NAMALWA (cell line): ENCODE measurements at places on chromosomes 4 and X.

DNA sequence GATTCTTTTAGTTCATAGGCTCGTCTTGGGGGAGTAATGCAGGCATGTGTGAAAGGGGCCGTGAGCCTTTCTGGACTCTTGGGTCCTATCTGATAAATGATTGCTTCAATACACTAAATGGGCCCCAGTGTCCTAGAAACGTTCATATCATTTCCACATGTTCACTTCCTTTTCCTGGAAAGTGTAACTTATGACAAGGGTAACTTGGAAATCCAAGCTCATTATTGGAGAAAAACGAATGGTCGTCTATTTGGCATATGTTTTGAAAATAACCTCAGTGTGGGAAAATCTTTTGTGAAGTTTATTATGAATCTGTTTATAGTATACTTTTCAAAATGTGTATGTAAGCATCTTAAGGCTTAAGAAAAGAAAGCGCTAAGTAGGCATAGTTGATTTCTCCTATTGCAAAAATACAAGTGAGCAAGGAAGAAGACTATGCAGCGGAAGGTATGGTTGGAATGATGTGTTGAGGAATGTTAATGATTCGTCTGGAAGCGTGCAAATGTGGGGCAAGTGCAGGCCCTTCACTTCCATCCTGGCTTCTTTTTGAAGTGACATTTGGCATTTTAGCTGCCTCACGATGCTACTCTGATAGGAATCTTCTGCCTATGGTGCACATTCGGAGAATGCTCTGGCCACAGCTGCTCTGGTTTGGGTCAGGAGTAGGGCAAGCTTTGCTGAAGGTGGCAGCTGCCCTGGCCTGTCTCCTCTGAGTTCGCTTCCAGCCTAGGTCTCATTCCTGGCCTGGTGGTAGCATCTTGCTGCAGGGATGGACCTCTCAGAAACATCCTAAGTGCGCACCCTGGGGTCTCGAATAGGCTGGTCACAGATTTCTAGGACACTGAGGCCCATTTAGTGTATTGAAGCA, 49.5 kb upstream of the STOX2 start:
- DNase-seq = no peak

- DNase-seq = no peak
Measured at GRCh38 chr4:15521442-15522039, 51.9 kb downstream of the CC2D2A start.

DNA sequence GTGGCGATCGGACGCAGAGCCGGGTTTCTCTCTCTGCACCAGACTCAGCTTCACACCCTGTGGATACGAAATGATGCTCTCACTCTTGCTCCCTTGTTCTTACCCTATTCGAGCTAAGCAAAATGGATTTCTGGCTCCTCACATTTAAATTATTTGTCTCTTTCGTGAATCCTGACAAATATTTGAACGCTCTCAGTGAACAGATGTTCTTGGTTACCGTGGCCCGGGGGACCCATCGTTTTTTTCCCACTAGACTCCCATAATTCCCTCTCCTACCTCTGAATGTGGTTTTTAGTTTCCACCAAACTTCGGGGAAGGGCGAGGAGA, 630 bp downstream of the SMARCA5 start:
- DNase-seq = no peak

- no peak for DNase-seq
Measured at GRCh38 chrX:71603618-71604017, 14.7 kb downstream of the CXCR3 start.

GRCh38 chr4:7805533-7806337, 133.9 kb downstream of the AFAP1 start:
- DNase-seq = no peak

GRCh38 chrX:133709501-133709900, 275.9 kb downstream of the GPC3 start:
- DNase-seq = no peak

DNA sequence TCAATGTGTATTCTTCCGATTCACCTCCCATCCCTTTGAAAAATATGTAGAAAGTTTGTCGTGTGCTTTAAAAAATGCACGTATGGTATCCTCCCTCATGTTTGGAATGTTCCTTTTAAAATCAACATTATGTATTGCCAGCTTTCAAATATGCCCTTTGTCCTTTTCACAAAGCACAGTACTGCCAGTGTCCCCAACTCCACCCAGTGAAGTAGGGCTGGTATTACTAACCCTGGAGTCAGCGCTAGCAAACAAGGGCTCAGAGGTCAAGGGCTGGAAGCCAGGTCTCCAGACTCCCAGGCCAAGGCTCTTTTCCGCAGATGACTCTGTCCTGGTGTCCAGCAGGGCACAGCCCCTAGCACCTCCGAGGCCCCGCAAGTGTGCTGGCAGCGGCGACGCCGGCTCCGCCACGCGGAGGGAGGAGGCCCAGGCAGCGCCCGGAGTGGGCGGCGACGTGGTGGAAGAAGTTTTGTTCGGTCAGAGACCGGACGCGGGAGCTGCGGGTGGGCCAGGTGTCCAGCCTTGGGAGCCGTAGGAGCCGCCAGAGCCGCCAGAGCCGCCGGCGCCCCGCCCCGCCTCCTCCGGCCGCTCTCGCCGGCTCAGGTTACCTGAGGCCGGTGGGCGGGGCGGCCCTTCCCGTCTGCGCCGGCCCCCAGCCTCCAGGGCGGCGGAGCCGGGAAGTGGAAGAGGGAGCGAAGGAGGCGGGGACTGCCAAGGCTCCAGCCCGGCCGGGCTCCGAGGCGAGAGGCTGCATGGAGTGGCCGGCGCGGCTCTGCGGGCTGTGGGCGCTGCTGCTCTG, at the start of gene IL13RA1:
Gene IL13RA1 (plus strand): TSS at position 720 of the 799 bp plus-strand sequence. CDS start 33 bp downstream, at position 753.
- no peak for DNase-seq

DNA sequence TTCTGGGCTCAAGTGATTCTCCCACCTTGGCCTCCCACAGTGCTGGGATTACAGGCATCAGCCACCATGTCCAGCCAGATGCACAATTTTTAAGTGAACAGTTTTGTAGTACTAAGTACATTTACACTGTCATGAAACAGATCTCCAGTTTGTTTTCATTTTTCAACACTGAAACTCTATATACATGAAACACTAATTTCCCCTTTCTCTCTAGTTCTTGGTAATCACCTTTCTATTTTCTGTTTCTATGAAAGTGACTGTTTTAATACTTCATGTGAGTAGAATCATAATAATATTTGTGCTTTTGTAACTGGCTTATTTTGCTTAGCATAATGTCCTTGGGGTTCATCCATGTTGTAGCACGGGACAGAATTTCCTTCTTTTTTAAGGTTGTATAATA, 237.4 kb downstream of the CAMK2D start:
- DNase-seq = no peak

DNA sequence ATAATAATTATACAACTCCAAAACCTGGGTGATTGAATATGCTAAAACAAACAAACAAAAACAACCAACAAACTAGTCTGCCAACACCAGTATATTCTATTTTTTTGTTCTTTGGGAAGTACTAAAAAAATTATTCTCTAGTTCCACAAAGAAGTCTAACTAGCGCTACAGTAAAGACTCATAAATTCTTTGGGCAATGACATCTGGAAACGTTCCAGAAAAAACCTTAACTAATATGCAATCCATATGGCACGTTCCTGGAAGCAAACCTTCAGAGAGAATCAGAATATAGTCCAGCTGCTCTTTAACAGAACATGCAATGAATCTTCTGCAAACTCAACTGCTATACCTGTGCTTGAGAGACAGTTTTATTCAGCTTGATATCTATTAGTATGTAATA, 500.1 kb downstream of the TRAM1L1 start:
- no peak for DNase-seq

DNA sequence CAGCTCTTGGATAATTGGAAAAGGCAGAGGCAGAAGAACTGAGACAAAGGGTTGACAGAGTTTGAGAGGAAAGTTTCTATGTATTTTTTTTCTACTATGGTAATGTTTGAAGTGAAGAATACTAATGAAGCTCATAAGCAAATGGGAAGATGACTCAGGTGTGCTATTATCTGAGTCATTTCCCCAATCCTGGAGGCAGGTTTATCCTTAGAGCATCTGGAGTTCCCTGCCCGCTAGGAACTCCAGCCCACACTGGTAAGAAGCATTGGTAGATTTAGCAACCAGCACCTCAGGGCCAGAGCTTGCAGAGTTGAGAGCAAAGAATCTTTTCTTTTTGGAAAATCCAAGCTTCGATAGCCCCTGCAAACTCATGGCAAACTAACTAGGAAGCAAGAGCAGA, 55.2 kb downstream of the DOCK11 start:
- no peak for DNase-seq
